ENCODE measurements at places on chromosomes 16 and 17.
A peak's percentile ranks its signal among the peaks of the same experiment; 100 is the strongest.

DNA sequence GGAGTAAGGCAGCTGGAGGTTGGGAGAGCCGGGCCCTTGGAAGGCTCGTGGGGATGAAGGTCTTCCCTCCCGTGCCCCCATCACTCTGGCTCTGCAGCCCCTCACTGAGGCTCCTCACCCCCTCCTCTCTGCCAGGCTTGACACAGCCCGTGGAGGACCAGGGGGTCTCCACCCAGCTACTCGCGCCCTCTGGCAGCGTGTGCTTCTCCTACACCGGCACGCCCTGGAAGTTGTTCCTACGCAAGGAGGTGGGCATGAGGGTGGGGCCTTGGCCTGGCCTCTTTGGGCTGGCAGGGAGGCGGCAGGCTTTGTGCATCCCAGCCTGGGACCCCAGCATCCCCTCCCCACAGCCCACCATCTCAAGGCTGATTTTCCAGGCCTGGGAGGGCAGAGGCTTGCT is 15.6 kb upstream of the SMIM5 start:
- no peak for DNase-seq

DNA sequence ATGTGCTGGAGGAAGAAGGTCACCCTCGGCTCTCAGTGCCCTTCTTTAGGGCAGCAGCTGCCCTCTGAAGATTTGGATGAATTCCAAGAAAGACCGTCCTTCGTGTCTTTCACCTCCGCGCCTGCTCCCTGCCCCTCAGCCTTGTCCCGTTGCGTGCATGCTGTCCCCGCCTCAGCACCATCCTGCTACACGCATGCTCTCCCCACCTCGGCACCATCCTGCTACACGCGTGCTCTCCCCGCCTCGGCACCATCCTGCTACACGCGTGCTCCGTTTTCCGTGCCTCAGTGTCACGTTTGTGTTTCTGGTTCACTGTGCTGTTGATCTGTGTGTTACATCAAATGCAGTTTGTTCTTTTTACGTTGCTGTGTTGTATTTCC is 13.5 kb downstream of the ACSF3 start:
- DNase-seq: no peak

DNA sequence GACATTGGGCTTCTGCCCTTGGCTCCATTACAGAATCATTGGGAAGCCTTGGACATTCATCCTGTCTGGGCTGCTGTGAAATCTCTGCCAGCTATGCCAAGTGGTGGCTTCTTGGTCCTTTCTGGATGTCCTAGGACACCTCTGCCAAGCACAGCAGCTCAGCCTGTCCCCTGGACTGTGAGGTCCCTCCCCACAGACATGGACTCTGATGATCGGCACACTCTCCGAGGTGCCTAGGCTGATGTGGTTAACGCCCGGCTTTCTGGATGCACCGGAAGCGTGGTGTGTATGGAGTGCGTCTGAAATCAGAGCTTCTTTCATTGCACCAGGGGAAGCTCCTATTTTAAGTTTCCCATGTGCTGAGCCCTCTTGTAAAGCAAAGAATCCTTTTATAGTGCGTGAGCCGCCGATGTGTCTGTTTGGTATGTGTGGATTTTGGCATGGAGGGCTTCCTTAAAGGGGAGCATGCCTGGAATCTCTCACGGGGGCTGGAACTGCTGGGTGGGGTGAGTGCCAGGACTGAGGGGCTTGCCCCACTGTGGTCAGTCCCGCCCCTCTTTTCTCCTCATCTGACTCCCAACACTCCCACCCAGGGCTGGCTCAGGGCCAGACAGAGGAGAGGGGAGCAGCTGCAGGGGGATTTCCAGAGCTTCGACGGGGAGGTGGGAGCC is 7.0 kb upstream of the ARHGAP23 start:
- no peak for DNase-seq

GRCh38 chr16:57995721-57996405 is 4.6 kb downstream of the ZNF319 start:
- no peak for DNase-seq

- no peak for DNase-seq
These were observed 404.2 kb upstream of the PMFBP1 start for GRCh38 chr16:72576189-72576588.

GRCh38 chr17:62075308-62075815 is 10.3 kb upstream of the MED13 start:
- DNase-seq: no peak

DNA sequence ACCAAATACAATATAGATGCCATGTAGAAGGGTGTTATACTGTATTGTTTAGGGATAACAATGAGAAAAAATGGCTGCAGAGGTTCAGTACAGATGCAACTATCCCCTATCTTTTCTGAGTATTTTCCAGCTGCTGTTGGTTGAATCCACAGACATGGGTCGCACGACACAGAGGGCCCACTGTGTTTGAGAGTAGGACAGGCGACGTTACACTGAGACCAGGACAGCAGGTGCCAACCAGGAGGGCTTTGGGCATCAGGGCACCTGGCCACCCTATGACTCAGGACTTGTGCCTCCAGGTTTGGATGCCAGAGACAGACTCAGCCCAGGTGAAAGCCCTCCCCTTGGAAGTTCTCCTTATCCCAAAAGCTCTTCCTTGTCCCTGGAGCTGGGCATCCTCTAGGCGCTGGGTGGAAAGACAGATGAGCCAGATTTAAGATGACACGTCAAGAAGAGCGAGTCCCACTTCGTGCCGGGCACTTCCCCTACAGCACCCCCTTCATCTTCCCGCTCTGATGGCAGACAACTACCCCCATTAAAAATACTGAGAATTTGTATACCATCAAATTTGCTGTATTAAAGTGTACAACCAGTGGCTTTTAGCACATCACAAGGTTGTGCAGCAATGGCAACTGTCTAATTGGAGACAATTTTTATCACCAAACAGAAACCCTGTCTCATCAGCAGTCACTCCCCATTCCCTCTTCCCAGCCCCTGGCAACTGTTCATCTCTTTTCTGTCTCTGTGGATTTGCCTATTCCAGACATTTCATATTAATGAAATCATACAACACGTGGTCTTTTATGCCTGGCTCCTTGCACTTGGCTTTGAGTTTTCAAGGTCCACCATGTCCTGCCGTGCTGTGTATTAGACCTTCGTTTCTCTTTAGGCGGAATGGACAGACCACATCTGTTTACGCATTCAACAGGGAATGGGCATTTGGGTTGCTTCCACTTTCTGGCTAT is 30.6 kb downstream of the TNFRSF13B start:
- DNase-seq: peak; percentile 6

GRCh38 chr16:57178793-57179212 is 7.0 kb downstream of the PSME3IP1 start:
- DNase-seq: no peak
